ENCODE measurements at places on chromosomes 2 and 18.

DNA sequence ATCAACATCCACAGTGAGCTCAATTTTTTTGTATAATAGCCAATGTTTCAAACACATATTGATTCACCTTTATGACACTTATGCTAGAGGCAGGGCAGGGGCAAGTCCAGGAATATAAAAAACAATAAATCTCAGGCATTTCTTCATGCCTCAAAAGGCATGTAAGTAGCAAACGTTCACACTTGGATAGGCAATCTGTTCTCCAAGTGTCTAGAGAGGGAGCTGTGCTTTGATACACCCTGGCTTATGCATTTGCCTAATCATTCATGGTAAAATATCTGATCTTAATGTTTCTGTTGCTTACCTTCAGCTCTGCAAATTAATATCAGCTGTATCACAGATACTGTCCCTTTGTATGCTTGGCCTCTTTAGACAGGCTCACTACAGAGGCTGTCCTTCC, 464.5 kb upstream of the SETBP1 start:
- no peak for DNase-seq

- DNase-seq: no peak
Observed at GRCh38 chr2:206305523-206306245, 31.2 kb downstream of the ZDBF2 start.

DNA sequence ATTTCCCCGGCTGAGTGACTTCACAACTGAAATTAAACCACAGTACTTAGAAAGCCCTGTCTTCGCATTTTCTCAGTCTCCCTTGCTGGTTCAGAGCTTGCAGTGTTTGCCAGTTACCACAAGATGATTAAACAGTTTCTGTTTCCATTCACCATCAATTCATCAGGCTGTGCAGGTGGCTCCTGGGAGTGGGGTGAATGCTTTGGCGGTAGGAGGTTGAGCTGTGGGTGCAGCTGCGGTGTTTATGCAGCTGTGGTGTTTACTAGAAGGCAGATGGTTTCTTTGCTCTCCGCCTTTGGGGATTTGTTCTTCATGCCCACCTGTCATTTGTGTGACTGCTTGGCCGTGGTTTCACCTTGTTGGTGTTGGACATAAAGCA, 16.1 kb downstream of the ACOXL start:
- peak; percentile 66 for DNase-seq

DNA sequence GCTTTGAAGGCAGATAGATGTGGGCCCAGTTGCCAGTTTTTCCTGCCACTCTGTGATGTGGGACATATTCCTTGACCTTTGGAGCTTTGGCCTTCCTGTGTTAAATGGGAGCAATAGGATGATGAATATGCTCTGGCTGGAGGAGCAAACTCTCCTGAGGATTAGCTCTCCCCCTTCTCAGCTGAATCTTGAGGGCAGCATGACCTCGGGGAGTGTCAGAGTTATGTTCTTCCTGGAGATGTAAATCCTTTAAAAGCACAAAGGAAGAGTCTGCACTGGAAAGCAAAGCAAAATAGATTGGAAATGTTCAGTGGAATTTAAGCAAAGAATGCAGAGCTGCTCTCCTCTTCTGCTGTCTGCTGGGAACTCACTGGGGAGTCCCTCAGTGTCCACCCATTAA, 160.1 kb downstream of the ALK start:
- no peak for DNase-seq

DNA sequence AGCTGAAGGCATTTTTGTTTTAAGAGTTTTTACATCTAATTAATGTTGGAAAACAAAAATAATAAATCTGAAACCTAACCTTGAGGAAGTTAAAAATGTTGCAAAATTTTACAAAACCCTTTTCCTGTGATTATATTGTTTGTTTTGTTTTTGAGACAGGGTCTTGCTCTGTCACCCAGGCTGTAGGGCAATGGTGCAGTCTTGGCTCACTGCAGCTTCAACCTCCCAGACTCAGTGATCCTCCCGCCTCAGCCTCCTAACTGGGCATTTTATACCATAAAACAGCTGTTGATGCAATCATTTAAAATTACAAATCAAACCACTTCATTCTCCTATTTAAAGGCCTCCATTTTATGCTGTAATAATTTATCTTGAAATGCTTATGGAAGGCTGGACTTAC, 1.7 kb upstream of the ZNF24 start:
- no peak for DNase-seq

GRCh38 chr2:6352906-6353515, 512.7 kb downstream of the CMPK2 start:
- DNase-seq: no peak

DNA sequence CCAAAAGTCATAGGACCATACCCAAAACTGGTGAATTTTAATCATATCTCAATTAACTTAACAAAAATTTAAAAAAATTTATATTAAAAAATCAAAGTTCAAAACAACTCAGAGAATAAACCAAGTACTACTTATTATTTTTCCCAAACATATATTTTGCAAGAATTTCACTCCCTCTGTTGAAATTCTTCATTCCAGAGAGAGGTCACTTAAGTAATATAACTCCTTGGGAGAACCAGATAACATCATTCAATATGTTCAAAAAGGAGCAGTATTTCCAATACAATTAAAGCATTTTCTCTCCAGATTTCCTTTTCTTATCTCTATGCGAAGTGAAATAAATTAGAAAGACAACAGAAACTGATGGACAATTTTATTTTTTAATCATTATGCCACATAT, 165.9 kb upstream of the RND3 start:
- DNase-seq: no peak

GRCh38 chr2:110829413-110830146, 97.2 kb downstream of the ACOXL start:
- DNase-seq: no peak

GRCh38 chr2:135091681-135092080, 39.6 kb downstream of the RAB3GAP1 start:
- no peak for DNase-seq

GRCh38 chr18:46480226-46480625, 176.8 kb downstream of the LOXHD1 start:
- DNase-seq: no peak

GRCh38 chr2:49640630-49641029, 486.3 kb upstream of the FSHR start:
- DNase-seq: no peak

- no peak for DNase-seq
Observed at GRCh38 chr2:44051593-44052347, 56.0 kb upstream of the LRPPRC start.

- no peak for DNase-seq
Observed at GRCh38 chr2:234081970-234082822, 31.7 kb downstream of the SPP2 start.

GRCh38 chr2:44939106-44940048, 2.1 kb upstream of the SIX3 start:
- DNase-seq: no peak

DNA sequence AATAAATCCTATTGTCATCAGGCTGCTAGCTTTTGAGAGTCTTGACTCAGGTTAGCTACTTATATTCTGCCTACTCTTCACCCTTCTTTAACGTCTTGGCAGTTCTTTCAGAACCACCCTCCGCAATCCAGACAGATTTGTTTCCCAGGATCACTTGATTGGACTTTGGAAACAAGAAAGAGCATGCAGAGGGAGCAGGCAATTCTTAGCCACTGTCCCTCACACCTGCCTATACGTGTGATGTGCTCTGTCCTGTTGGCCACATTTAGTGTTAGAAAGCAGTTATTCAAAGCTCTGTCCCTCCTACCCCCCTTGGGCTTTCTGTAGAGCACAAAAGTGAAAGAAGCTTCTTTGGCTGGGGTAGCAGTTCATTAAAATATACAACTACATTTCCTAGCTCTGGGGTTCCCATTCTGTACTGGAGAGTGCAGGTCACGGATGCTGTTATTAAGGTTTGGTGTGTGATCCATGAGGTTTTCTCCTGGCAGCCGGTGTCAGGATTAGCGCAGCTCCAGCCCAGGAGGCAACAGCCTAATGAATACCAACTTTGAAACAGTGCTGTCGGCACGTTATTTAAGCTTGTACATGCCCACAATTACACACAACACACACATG, 6.3 kb downstream of the FZD5 start:
- no peak for DNase-seq

DNA sequence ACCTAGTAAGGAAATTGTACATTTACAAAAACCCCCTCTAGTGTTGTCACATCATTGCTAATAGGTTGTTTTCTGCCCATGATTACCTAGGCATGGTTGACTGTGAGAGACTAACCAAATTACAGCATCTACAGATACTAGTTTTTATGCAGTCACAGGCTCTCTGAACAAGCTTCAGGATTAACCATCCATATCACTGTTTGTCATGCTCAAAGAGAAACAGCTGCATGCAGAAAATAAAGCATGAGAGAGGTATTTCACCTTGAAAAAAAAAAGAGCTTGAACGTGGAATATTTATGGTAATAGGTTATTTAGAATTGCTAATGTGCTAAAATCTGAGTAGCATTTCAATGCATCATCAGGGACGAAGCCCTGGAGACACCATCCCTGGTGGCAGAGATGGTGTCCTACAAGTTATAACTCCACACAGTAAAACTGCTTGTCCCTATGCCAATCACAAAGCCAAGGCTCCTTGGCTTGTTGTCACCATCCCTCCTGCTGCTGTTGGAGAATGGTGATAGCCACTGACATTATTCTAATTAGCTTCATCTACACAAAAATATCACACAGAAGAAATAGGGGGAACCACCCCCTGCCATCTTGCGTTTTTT, 5.4 kb downstream of the NEB start:
- DNase-seq: no peak

- no peak for DNase-seq
Observed at GRCh38 chr18:35991696-35992095, 19.2 kb downstream of the RMP24 start.

Data from natural killer cell (primary cell).